SIG-M5 (cell line): ENCODE measurements at places on chromosomes 12 and 14.

GRCh38 chr14:71355324-71356201 lies 448.3 kb downstream of the PCNX1 start:
- DNase-seq, result no peak

DNA sequence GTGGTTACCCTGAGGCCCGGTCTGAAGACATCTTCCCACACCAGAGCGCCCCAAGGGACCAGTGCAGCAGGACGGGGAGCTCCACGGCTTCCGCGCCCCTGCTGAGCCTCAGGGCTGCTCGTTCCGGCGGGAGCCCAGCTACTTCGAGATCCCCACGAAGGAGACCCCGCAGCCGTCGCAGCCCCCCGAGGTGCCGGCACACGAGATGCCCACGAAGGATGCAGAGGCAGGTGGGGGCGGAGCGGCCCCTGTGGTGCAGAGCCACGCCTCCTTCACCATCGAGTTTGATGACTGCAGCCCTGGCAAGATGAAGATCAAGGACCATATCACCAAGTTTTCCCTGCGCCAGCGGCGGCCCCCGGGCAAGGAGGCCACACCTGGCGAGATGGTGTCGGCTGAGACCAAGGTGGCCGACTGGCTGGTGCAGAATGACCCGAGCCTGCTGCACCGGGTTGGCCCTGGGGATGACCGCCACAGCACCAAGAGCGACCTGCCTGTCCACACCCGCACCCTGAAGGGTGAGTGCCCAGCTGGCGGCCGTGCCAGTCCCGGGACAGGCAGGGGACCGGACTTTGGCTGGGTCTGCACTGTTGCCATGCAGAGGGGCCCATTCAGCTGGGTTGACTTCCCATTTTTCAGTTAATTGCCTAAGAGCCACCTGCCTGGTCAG lies 18.1 kb downstream of the CEP170B start:
- DNase-seq, result no peak

- no peak for DNase-seq
Observed at GRCh38 chr12:100698518-100698917, 96.1 kb upstream of the ANO4 start.

DNA sequence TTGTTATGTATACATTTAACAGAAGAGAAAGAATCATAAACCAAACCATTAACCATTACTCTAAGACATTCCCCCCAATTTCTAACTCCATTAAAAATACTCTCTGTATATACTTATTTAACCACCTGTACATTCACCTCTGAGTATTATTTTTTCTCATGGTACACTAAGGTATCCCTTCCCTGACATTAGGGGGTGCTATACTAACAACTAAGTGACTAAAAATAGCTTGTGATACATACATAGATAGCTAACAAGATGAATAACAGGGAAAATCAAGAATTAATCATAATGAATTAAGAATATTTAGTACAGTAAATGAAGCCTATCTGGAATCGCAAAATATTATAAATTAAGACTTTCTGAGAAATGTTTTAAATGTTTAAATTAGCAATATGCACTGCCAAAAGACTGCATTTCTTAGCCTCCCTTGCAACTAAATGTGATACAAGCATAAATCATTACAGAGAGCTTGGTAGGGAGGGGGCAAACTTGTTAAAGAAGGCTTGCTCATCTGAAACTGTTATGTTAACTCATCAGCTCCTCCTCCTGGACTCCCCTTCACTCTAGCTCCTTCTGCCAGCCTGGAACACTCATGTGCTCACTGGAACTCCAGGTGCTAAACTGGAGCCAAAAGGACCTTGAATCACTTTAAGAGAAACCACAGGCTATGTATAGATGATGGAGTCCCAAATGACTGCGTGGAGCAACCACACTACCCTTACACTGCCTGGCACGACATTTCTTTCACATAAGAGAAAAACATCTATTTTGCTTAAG lies 14.9 kb downstream of the C2CD5 start:
- no peak for DNase-seq

- no peak for DNase-seq
Observed at GRCh38 chr12:51413149-51413548, 11.5 kb upstream of the SLC4A8 start.

DNA sequence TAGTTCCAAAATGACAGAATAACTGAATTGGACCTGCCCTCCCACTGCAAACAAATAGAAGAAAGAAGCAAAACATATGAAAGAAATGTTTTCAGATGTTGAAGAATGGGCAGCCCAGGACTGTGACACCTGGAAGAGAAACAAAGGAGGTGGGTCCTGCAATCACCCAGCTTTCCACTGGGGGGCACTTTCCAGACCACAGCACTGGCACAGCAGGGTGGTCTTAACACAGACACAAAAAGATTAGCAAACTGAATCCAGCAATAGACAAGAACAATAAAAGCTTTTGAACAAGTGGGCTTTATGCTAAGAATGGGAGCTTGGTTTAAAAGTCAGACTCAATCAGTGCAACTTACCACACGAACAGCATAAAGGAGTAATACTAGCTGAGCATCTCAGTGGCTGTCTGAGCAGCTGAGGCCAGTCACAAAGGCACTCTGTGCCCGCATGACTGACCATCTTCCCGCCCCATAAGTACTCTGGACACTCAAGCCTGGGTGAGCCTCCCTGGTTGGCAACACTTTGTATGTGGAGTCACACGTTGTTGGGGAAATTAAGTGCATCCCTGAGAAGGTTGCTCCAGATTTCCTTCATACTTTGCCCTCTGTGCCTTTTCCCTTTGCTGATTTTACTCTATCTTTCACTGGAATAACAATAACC lies 27.7 kb downstream of the JKAMP start:
- no peak for DNase-seq

DNA sequence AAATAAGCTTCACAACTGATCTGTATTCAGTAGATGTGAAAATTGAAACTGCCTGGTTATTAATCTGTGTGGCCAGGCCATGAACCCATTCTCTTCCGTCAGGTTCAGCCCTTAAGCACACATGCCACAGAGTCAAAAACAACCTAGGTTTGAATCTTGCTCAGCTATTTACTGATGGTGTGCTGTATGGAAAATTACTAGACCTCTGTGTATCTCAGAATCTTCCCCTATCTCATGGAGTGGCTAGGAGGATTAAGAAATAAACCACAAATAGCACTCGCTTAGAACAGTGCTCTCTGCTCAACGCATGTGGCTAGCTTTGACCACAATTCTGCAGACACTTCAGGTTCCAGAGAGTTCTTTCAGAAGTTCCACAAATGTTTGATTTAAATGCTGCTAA lies 240.7 kb upstream of the PLEKHG7 start:
- DNase-seq, result no peak

- DNase-seq, result no peak
Observed at GRCh38 chr12:51915951-51916350, 8.6 kb downstream of the ACVRL1 start.

DNA sequence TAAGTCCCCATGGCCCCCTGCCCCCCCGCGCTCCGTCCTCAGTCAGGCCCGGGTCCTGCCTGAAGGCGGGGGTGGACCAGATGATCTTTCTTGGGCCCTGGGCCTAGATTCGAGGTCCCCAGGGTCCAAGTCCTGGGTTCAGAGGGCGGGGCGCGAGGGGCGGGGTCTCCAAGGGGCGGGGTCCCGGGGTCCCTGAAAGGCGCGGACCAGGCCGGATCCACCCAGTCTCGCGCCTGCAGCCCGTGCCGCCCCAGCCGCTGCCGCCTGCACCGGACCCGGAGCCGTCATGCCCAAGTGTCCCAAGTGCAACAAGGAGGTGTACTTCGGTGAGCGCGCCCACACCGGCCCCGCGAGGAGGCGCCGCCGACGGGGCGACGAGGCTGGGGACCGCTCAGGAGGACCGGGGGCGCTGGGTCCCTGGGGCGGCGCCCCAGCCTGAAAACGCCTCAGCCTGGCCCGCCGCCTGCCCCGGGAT lies 325 bp downstream of the CRIP1 start:
- no peak for DNase-seq

- DNase-seq, result no peak
Observed at GRCh38 chr14:79992407-79993198, 218.7 kb downstream of the DIO2 start.

DNA sequence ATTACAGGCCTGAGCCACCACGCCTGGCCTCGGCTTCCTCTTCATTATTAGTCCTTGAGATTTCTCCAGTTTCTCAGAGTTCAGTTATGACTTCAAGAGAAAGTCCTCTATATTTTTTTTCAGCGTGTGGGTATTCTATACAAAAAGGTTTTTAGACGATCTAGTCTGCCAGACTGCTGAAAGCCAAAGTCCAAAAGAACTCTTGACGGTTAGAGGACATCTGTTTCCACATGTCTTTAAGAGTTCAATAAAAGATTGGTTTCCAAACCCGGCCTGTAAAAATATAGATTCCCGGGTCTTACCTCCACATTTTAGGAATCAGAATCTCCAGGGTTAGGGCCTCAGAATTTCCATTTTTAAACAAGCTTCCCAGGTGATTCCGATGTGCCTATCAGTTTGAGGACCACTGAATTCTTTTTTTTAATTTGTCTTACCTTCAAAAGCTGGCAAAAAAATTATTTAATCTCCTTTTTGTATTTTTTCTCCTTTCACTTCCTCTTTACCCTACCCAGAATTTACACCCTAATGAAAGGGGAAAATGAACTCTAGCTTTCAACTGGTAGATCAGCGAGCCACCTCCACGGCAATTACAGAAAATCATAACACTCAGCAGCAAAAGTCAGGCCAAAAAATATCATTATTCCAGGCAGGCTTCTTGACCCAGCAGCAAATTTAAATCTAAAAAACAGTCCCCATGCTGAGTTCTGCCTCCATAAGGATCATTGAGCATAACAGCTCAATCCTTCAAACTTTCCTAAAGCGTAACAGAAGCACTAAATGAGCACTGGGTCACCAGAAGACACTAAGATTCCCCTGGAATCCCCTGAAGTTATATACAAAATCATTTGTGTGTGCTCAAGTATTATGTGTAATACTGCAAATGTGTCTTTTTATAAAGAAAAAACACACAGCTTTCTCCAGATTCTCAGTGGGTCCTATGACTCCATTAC lies 8.7 kb downstream of the NT5DC3 start:
- no peak for DNase-seq

GRCh38 chr14:96316087-96316486 lies 47.1 kb downstream of the ATG2B start:
- no peak for DNase-seq

GRCh38 chr12:26791301-26791791 lies 41.6 kb downstream of the ITPR2 start:
- peak; percentile 54 for DNase-seq

GRCh38 chr12:55728186-55728938 lies 447 bp downstream of the CD63 start:
- DNase-seq, result no peak

- no peak for DNase-seq
Observed at GRCh38 chr14:105860615-105861580, 334.5 kb downstream of the TMEM121 start.

DNA sequence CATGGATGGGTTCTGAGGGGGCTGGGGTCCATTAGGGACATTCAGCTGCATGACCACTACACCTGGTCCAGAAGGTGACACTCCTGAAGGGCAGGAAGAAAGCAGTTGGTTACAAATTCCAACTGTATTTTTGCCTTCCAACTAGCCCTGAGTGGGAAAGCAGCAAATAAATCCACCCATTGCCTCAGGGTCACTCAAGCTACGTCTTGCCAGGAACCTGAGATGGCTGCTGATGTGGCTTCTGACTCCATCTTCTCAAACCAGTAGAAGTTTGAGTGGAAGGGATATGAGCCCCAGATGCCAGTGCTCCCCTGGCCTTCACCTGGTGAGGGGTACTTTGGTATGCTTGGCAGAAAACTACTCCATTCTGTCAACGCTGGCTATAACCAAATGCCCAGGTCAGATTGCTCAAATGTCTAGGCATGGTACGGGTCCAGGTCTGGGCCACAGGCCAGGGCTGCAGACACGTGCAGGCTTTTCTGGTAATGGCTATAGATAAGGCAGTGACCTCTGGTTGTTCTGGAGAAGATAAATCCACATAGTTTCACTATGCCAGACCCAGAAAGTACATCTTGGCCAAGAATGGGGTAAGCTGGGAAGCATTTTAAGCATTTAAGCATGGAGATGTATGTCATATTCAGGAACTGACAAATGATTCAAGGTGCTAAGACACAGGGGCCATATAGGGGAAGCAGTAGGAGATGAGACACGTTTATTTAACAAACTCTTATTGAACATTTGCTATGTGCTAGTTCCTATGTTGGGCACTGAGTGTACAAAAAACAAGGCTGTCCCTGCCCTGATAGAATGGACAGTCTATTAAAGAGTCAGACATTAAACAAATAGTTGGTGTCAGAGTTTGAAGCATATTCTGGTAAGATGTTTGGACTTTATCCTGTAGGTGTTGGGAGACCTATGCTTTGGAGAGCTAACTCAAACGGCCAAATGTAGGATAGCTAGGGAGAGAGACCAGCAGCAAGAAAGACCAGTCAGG lies 8.3 kb upstream of the STAC3 start:
- no peak for DNase-seq

DNA sequence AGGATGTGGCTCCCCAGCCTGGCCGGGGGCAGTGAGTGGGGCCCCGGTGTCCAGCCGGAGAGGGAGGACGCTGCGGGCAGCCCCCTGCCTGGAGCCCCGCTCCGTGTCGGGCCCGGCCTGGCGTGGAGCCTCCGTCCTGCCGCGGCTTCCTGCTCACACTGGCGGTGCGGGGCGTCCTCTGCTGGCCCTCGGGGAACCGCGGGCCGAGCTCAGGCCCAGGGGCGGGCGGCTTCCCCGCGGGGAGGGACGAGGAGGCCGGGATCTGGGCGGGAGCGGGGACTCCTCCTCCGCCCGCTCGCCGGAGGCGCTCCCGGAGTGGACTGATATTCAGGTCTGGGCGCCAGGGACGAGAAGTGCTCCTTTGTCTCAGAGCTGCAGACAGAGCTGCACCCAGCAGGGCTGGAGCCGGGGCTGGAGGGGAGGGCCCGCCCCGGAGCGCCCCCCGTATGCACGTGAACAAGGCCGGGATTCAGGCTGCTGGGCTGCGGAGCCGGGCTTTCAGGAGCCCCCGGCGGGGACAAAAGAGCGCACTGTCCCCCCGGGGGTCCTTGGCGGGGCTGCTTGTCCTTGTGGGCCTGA lies 2.2 kb downstream of the MMP17 start:
- DNase-seq, result no peak

DNA sequence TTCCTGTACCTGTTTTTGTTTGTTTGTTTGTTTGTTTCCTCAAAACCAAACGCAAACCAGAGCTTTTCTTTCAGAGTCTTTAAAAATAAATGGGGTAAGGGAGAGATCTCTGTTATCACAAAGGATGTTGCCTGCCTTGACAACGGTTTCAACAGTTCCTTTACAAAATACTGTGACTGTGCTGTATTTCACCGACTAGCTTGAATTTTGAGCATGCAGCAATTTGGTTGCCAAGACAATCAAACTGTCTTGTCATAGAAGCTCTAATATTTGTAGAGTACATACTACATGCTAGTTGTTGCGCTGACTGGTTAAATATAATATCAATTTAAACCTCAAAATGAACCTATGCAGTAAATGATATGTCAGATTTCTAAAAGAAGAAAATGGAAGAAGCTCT lies 22.4 kb upstream of the TCP11L2 start:
- no peak for DNase-seq

- DNase-seq, result no peak
Observed at GRCh38 chr14:60327447-60328331, 78.7 kb downstream of the PPM1A start.
